ENCODE measurements at places on chromosomes 7 and 10.

GRCh38 chr7:95808396-95808795 is 36.0 kb downstream of the DYNC1I1 start:
- no peak for DNase-seq

- no peak for DNase-seq
These were observed 64.4 kb upstream of the SKAP2 start for GRCh38 chr7:26928703-26929347.

GRCh38 chr10:93123766-93124165 is 50.1 kb downstream of the CYP26A1 start:
- no peak for DNase-seq

DNA sequence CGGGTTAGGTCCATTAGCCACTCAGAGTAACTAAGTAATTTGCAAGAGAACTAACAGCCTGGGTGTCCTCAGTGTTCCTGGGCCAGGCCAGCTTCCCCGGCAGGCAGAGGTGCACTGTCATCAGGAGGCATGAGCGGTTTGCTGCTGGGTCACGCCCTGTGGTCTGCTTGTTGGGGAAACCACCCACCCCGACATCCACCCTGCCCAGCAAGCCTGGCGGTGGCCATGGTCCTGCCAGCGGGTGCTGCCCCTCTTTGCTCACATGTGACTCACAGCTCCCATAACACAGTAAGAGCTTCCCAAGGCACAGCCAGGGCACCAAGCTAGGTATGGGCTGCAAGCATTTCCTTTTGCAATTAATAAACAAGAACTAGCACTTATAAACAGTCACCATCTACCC is 75.9 kb downstream of the RGS10 start:
- DNase-seq = no peak

GRCh38 chr7:55509322-55509721 is 63.0 kb downstream of the VOPP1 start:
- no peak for DNase-seq

DNA sequence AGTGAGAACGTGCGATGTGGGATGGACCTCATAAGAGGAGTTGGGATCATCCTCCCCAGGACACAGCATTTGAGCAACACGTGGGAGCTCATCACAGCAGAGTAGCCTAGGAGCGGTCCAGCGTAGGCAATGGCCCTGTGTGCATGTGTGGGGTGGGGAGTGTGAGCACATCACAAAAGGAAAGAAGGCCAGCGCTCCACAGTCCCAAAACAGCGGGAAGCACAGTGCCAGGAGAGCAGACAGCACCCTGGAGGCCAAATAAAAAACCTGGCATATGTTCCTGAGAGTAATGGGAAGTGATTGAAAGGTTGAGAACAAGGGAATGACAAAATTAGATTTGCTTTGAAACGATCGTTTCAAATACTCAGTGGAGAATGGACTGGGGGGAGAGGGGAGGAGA is 226.0 kb downstream of the C7orf25 start:
- DNase-seq = no peak

GRCh38 chr10:18607503-18608378 is 43.6 kb downstream of the NSUN6 start:
- peak; percentile 3 for DNase-seq

DNA sequence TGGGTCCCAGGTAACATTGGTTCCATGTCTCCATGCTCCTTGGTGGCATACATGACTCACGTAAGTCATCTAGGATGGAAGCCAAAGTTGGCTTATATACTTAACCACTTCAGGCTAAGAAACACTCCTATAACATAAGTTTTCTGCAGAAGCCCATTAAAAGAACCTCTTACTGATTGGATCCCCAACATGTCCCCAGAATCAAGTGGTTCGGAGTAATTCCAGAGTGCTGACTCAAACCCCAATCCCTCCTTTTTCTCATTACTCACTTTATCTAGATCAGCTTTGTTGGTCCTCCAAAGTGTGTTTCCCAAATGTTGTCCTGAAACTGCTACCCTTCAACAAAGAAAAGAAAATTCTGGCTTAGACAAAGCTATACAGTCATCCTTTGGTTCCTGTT is 10.1 kb upstream of the ATOH7 start:
- DNase-seq = no peak

- DNase-seq = no peak
These were observed 790.8 kb upstream of the KCND2 start for GRCh38 chr7:119482209-119482608.

GRCh38 chr10:129564923-129565322 is 97.9 kb downstream of the MGMT start:
- DNase-seq = no peak

DNA sequence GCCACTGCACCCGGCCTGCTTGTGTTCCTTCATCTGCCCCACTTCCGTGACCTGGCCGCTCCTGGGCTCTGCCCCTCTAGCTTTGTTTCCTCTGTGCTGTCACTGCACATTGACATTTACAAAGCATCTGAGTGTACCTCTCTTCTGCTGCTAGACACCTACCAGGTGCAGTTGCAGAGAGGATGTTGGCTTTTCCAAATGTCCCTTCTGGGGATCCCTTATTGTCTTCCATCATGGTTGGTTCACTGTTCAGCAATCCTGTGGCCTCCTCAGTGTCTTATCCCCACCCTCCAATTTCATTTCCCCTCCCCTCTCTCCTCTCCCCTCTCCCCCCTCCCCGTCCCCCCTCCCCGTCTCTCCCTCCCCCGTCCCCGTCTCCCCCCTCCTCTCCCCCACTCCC is 13.8 kb downstream of the VWA2 start:
- DNase-seq = no peak

- DNase-seq = no peak
These were observed 3.4 kb upstream of the KMT2E start for GRCh38 chr7:105010504-105011130.

DNA sequence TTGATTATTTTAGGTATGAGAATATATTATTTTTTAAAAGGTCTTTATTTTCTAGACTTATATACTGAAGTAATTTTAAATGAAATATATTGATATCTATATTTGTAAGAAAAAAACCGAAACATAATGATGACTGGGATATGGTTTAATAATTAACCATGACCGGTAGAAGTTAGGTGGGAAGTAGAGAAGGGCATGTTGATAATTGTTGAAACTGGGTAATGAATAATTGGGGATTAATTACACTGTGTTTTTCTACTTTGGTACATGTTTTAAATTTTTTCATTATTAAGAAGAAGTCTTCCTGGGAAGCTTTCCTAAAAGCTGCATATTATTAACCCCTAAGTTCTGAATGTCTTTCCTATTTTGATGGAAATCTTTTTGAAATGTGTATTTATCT is 16.3 kb downstream of the TSPAN12 start:
- no peak for DNase-seq

Data from NCI-H2107 (cell line).